Aorta (tissue), 5 donors: ENCODE measurements at places on chromosomes 13 and 19. TPM values are rescaled to one million over a fixed set of nuclear protein-coding genes. Genes with fewer than 3 reads are reported as not detected.

Gene HRC
- 0.74 TPM for polyA plus RNA-seq

- no peak for DNase-seq
These were observed 338 bp downstream of the SLC35E1 start for GRCh38 chr19:16571822-16572331.

DNA sequence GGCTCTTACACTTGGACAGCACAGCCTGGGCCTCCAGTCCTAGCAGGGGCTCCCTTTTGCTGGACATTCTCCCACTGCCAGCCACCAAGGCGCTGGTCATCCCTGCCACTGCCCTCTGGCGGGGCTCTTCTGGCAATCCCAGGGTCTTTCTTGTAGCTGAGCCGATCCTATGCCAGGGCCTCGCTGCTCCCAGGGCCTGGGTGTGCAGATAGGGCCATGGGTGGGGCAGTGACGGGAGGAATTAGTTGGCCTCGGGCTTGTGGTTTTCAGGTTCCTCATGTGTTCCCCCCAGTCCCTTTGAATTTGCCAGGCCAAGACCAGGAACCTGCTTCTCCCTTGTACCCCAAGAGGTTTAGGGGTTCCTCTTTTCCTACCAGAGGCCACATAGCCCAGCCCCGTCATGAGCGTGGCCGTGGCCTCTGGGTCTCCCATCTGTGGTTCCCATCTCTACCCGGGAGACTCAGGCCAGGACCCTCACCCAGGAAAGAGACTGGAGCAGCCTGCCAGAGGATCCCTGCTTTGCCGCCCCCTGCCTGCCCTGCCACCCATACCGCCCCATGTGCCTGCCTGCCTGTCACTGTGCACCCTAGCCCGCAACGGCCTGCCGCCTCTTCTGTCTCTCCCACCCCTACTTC is 26.2 kb downstream of the TMED1 start:
- DNase-seq, result no peak

GRCh38 chr13:80276371-80277289 is 64.3 kb downstream of the SPRY2 start:
- no peak for DNase-seq

DNA sequence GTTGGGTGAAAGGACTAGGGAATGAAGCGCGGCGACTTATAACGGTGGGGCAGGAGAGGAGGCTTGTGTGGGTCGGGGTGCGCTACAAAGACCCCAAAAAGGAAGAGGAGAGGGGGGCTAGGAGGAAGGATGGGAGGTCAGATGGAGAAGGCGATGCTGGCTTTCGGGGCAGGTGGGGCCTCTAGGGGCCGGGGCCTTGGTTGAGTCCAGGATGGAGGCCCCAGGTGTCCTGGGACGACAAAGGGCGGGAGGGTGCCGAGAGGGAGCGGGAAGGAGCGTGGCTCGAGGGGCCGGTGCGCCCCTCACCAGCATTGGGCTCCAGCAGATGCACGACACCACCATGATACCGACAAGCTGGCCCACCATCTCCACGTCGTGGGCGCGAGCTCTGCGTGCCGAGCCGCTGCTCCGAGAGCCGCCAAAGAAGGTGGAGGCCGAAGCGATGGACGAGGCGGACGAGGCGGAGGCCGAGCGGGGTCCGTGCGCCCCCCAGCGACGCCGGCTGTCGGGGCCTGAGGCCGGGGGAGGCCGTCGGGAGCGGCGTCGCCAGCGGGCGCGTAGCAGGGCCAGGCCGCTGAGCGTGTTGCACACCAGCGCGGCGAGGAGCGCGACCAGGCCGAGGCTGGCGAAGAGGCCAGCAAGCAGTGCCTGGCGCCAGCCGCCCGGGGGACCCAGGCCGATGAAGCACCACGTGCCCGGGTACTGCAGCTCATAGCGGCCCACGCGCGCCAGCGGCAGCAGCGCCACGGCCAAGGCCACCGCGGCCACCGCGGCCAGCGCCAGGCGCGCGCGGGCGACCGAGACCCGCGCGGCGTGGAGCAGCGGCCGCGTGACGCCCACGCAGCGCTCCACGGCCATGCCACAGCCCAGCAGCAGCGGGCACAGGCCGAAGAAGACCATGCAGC is 1.8 kb downstream of the PTGER1 start:
- DNase-seq, result no peak

GRCh38 chr13:107788464-107789165 is 426.7 kb downstream of the LIG4 start:
- DNase-seq, result no peak

DNA sequence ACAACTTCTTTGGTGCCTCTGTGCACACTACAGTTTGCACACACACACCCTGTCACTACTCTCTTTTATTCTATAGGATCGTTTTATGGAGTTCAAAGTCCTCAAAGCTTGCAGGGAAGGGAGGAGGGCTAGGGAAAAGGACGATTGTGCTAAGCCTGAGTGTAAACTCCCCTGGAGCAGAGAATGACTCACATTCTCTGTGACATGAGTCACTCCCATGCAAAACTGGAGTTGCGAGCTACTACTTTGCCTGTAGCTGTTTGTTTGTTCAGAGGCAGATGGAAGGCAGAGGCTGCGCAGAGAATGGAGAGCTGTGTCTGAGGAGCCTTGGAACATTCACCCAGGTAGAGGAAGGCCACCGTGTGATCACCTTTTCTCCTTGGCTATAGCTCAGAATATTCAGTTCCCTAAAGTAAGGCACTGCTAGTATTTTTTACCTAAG is 80.5 kb upstream of the MBNL2 start:
- no peak for DNase-seq

- DNase-seq, result no peak
These were observed 94.1 kb upstream of the UFM1 start for GRCh38 chr13:38255600-38255999.

DNA sequence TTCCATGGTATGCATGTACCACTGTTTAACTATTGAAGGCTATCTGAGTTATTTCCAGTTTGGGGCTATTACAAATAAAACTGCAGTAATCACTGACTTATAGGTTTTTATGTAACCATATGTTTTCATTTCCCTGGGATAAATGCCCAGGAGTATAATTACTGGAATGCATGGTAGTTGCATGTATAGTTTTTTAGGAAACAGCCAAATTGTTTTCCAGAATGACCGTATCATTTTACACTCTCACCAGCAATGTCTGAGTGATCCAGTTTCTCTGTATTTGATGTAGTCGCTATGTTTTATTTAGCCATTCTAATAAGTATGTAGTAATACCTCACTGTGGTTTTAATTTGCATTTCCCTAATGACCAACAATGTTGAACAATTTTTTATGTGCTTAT is 42.0 kb downstream of the CYSLTR2 start:
- no peak for DNase-seq

Gene IER2
- polyA plus RNA-seq, result 39.7 TPM

GRCh38 chr13:38713046-38713445 is 26.2 kb downstream of the FREM2 start:
- DNase-seq, result no peak

GRCh38 chr19:6034512-6034911 is 56.6 kb upstream of the RANBP3 start:
- DNase-seq, result no peak

DNA sequence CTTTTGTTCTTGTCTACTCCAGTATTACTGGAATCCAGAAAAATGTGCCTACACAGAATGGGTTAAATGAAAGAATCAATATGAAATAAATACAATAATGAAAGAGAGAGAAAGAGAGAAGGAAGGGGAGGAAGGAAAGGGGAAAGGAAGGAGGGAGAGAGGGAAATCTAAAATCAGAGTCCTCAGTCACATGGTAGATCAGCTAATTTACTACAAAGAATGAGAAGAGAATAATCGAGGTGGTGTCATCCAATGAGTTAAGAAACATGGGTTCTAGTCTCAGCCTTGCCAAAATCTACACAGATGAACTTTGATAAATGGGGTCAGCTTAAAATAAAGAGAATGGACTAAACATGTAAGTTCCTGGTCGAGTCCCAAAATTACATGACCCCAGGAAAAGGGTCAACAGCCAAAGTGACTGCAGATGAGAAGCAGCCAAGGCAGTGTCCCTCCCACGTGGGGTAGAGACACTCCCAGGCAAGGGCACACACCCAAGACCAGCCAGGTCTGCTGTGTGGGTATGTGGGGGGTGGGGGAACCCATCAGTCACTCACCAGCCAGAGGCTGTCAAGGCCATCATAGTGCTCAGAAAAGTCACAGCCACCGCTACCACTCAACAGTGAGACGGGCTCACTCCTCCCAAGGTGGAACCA is 103.6 kb downstream of the STK24 start:
- no peak for DNase-seq

Gene ZNF573
- 1.5 TPM for polyA plus RNA-seq

GRCh38 chr19:10863107-10863717 is 8.1 kb upstream of the CARM1 start:
- DNase-seq, result peak; percentile 86

GRCh38 chr13:96449920-96450319 is 360.0 kb downstream of the HS6ST3 start:
- no peak for DNase-seq

DNA sequence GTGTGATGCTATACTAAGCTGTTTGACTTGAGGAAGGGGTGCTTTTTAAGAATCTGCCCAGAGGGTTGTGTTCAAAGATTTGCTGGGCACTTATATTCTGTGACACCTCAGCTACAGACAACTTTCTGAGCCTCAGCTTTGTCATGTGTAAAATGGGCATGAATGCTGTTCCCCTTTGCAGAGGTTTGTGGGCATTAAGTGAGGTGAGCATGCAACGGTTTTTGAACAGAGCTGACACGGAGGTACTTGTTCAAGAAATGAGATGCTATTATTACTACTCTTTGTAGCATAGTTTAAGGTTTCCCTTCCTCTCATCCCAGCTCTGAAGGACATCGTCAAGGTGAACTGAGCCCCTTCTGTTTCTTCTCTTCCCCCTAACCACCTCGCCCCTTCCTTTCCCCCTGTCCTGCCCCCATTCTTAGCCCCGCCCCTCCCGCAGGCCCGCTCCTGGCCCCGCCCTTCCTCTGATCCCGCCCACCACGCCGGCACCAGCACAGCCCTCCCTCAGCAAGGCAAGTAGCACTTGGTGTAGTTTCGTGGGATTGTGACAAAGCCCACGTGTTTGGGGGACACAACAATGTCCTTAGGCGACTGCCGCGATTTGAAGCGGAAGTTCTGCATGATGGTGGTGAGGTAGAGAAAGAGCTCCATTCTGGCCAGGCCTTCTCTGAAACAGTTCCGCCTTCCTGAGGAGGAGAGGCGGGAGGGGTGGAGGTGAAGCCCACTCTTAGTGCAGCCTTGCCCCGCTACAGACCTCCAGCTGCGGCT is 26.1 kb upstream of the CYP2A7 start:
- DNase-seq, result no peak

GRCh38 chr13:32783067-32783466 is 196.8 kb downstream of the PDS5B start:
- DNase-seq, result no peak

GRCh38 chr13:98097749-98098148 is 45.1 kb upstream of the FARP1 start:
- DNase-seq, result no peak

Gene MYO16
- not detected for polyA plus RNA-seq
